ENCODE measurements at places on chromosomes 7 and 10.

DNA sequence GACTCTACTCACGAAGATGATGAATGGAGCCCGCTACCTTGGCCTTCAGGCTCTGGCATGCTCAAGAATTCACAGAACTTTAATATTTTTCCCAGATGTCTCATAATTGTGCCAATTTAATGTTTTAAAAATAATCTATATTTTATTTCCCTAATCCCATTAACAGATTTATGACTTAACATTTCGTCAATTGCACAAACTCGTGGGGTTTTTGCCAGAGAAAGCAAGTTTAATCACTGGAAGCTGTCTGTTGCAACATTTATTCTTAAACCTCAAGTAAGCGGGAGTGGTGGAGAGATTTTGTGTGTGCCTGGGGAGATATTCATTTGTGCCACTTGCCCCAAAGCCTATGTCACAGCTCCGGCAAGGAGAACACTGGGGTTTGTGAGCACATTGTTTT is 117.9 kb downstream of the TEX36 start:
- no peak for DNase-seq

GRCh38 chr10:308101-308500 is 172.8 kb downstream of the ZMYND11 start:
- DNase-seq, result no peak

GRCh38 chr10:79582096-79582495 is 21.9 kb upstream of the SFTPA2 start:
- DNase-seq, result no peak

GRCh38 chr10:51405580-51406351 is 293.6 kb downstream of the CSTF2T start:
- DNase-seq, result peak; percentile 47

DNA sequence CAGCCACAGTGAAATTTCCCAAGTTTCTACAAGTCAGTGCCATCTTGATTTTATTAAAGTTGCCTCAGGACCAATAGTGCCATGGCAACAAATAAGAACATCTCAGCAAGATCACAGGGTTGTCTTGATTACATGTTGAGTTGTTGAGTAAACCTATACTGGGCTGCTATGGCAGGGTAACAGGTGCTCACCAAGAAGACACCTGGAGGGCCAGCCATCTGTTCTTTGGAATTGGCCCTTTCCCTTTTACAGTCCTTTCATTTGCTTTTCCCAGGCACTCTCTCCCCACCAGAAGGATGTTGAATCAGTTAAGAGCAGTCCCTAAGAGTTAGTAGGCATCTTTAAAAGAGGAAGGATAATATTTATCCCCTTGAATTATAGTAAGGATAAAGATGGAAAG is 582.0 kb downstream of the TNS3 start:
- no peak for DNase-seq

GRCh38 chr7:41328131-41328530 is 374.8 kb downstream of the INHBA start:
- no peak for DNase-seq

DNA sequence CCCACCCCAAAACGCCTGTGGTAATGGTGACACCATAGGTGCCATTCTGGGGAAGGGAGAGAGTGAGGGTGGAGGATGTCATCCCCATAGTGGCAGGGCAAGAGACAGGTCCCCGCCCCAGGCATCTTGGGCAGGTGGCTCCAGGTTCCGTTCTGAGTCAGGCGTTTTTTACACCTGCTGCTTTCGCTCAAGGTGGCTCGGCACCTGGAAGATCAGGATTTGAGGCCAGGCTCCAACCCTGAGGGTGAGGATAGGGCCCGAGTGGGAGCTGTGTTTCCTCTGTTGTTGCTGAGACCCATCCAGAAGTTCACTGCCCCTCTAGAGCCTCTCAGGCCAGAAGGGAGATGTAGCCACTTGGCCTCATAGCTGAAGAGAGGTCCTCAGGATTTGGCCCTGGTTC is 36.6 kb upstream of the DUSP5 start:
- no peak for DNase-seq

All from retina (tissue), 1 donor.